SHP77 (cell line): ENCODE measurements at places on chromosomes 1 and 21.

DNA sequence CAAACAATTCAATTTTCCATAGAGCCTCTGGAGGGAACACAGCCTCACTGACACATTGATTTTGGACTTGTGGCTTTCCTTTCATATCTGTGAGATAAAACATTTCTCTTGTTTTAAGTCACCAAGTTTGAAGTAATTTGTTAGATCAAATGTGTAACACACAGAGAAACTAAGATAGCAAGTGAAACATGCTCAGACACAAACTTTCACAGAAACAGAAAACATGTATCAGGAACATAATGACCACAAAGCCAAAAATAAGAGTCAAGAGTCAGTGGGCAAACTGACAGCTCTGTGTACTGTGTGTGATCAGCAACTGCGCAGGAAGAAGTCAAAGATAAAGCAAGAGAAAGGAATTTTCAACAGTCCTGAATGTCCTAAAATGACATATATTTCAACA is 1237.5 kb downstream of the AMY1C start:
- no peak for DNase-seq

- no peak for DNase-seq
These were observed 89.4 kb downstream of the OBSCN start for GRCh38 chr1:228297242-228297641.

GRCh38 chr1:220873868-220874655 is 5.2 kb upstream of the HLX start:
- peak; percentile 40 for DNase-seq

DNA sequence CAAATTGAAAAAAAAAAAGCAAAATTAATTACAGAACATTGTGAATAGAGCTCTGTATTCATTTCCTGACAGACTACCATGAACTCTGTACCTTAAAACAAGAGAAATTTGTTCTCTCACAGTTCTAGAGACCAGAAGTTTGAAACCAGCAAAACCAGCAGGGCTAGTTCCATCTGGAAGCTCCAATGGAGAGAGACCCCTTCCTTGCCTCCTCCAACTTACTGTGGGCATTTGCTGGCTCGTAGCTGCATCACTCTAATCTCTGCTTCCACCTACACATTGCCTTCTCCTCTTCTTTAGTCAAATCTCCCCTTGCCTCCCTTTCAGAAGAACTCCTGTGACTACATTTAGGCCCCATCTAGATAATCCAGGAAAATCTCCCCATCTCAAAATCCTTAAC is 56.5 kb downstream of the SYDE2 start:
- DNase-seq, result no peak

GRCh38 chr1:205170532-205171269 is 40.8 kb downstream of the DSTYK start:
- no peak for DNase-seq

GRCh38 chr1:46522184-46522968 is 29.1 kb downstream of the KNCN start:
- DNase-seq, result no peak

GRCh38 chr1:60279798-60280197 is 206.2 kb upstream of the C1orf87 start:
- DNase-seq, result no peak

DNA sequence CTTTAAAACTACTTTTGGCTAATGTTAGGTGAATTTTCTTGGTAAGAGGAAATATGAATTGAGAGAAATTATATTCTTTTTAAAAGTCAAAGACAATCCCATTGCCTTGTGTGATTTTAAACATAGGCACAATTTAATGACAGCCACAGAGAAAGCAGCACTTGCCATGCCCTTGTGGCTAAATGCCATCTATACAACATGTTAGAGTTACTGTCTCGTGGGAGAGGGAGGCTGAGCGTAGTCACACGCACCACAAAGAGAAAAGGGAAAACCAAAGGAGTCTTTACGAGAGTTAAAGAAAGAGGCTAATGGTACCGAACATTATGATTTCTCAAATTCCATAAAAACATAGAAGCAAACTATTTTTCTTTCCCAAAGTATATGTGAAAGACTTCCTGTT is 537.9 kb downstream of the PTPRC start:
- no peak for DNase-seq

DNA sequence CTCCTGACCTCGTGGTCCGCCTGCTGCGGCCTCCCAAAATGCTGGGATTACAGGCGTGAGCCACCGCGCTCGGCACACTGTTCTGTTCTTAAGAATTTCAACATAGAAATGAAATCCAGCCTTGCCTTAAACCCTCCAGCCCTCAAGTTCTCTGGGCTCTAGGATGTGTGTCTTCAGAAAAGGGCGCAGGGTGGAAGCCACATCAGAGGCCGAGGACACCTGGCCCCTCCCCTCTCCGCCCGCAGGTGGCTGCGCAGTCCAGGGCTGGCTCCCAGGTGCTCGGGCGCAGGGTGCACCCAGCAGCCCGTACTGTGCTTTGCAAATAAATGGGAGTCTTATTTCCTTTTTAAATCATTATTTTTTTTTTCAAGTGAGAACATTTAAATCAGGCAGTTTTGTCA is 2.0 kb upstream of the C1orf174 start:
- no peak for DNase-seq

DNA sequence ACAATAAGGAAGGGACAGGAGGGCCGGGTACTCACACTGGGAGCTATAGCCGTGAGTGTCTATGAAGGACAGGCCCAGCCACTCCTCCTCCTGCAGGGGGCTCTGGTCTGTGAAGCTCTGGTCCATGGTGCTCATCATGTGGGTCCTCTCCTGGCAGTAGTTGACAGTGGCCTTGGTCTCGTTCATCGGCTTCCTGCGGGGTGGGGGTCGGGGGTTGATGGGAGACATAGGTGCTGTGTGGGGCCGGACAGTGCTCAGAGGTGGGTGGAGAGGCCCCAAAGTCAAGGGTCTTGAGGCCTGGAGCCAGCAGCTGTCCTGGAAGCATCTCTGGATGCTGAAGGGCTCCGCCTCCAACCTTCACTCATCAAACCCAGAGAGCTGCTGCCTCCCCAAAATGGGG is 260.4 kb downstream of the PTPRU start:
- no peak for DNase-seq

DNA sequence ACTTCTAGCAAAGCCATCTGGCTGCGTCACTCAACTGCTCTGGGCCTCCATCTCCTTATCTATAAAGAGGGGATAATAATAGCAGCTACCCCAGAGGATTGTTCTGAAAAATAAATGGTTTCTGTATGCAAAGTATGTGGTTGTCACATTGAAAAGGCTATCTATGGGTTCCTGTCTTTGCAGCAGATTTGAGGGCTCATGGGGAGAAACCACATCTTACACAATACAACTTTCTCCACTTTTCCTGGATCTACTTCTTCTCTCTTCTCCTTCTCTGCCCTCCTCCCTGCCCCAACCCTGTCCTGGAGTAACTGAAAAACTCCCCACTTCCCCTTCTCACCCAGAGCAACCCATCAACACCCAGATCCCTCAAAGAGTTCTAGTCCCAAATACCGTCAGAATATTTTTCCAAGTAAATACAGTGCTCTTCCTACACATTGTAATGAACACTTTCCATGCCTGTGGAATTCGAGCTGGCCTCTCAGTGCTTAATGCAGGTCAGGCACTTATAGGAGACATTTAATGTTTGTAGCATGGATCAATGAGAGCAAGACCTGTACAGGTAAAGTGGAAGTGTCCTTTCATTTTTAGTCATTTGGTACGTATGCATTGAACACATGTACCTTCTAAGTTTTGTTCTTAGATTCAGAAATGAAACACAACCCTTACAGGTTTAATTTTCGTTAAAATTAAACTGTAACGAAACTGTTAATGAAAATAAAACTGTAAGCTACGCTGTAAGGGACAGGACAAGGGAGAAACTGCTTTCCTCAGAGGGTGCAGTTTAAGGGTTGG is 131.9 kb downstream of the AK5 start:
- DNase-seq, result no peak

DNA sequence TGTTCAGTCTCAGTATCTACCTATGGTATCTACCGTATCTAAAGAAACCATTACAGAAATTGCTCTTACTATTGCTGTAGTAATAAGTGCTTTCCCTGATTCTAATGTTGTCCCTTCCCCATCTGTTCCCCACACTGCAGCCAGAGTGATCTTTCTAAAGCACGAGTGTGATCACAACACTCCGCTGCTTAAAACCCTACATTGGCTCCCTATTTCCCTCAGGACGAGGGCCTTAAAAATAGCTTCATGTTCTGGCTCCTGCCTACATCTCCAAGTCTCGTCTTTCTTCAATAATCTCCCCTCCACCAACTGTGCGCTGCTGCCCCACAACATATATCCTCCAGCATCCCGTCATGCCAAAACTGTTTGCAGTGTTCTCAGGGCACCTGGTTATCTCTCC is 150.6 kb downstream of the SDCCAG8 start:
- no peak for DNase-seq
